ENCODE measurements at places on chromosomes 7 and 10.

- no peak for DNase-seq
These were observed 17.3 kb downstream of the MYOF start for GRCh38 chr10:93464776-93465388.

- DNase-seq: no peak
These were observed 115.6 kb upstream of the CXCL12 start for GRCh38 chr10:44500451-44500850.

DNA sequence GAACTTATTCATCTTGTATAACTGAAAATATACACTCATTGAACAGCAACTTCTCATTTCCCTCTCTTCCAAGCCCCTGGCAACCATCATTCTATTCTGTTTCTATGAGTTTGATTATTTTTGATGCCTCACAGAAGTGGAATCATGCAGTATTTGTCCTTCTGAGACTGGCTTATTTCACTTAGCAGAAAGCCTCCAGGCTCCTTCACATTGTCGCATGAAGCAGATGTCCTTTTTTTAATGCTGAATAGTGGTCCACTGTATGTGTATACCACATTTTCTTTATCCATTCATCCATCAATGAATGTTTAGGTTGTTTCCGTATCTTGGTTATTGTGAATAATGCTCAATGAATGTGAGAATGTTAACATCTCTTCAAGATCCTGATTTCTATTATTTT lies 238.2 kb upstream of the KLF14 start:
- DNase-seq: no peak

DNA sequence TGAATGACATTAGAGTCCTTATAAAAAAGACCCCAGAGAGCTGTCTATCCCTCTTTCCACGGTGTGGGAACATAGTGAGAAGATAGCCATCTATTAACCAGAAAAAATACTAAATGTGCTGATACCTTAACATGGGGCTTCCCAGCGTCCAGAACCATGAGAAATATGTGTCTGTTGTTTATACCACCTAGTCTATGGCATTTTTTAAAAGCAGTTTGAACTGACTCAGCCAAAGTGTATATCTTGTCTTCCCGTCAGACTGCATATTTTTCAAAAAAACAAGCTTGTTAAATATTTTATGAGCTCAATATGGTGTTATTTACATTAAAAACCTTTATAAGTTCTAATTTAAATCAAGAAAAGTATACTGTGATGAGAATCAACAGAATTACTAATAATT lies 255.3 kb downstream of the HGF start:
- no peak for DNase-seq

DNA sequence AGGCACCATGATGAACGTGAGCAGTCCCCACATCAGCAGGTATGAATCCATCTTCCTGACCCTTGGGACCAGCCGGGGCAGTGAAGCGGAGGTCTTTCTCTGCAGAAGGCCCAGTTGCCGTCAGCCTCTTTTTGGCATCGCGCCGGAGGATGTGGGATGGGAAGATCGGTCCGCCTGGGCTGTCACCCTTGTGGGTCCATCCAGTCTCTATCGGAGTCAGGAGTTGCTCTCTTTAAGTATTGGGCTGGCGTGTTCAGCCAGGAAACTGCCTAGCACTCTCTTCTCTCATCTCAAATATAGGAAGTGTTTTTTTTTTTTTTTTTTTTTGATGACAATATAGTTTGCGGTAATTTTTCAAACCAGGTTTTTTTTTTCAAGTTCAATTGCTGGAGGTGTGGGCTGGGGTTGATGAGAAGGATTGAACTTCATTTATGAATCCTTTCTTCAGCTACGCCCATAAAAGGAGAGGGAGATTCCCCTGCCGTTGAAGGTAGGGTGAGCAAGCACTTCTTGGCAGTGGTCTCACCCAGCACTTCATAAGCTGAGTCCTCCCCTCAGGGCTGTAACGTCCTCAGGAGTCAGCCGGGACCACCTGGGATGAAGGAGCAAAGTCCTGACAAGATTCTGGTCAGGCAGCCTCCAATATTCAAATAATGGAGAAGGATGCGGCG lies at the start of gene IL2RA:
Gene IL2RA (minus strand): TSS at position 267 of the 671 bp plus-strand sequence. CDS start 216 bp downstream, at position 51.
- DNase-seq: peak; percentile 78

GRCh38 chr10:122544493-122544892 lies 16.1 kb upstream of the DMBT1 start:
- DNase-seq: no peak

DNA sequence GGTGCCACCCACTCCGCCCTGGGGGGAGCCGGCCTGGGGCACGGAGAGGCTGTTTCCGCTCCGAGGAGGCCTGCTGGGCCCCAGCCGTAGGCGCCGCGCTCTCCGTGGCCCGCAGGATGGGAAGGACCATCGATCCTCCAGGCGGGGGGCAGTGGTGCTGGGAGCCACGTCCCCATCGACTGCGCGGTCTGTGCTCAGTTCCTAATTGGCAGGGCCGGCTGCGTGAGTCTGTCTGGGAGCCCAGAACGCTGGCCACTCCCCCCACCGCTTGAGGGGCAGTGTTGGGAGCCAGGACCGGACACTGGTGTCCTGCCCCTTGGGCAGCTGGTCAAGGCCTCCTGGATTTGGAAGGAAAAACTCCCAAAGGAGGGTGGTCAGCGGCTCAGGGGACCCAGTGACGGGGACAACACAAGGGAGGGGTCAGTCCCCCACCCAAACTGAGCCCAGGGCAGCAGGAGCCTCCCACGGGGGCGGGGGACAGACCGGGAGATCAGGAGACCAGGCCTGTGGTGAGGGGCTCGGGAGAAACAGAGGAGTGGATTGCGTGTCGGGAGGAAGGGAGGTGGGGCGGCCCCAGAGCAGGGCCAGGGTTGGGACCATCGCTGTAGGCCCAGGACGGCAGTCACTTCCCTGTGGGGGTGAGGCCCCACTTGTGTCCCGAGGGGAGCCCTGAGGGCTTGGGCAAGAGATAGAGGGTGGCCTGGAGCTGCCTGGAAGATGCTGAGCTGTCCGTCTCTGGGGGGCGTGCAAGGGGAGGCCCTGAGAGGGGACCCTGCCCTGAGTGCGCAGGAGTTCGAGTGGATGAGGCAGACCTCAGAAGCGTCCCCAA lies 89.0 kb downstream of the UNCX start:
- no peak for DNase-seq

DNA sequence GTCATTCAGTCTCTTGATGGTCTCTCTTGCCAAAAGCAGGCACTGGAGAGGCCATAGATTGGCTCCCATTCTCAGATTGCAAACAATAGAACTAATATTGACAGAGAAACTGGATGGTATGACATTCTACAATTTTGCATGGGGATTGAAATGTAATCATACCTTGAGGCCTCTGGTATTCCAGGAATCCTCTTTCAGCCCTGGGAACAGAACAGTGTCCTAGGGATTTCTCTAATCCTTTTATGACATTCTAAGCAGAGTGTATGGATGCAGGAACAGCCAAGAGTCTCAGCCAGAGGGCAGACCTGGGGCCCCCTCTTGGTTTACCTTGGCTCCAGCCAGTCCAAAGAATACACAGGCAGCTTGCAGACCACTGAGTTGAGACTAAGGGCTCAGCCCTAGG lies 206.4 kb downstream of the KCNMA1 start:
- no peak for DNase-seq

DNA sequence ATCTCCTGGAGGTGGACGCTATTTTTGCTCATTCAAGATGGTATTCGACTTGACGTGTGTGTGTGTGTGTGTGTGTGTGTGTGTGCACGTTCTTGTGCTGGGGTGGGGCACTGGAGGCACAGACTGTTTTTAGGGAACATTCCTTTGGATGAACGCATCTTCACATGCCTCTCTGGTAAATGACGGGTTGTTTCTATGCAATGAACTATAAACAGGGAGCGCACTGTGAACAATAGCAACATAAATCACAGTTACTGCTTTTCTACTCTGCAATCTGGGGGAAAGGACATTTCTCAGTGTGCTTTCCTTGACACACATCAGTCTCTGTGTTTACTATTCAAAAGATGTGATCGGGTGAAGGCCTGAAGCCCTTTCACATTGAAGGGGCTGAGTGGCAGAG lies 120.1 kb upstream of the PITRM1 start:
- DNase-seq: no peak

- no peak for DNase-seq
These were observed 130.9 kb downstream of the AGMO start for GRCh38 chr7:15430911-15431310.

DNA sequence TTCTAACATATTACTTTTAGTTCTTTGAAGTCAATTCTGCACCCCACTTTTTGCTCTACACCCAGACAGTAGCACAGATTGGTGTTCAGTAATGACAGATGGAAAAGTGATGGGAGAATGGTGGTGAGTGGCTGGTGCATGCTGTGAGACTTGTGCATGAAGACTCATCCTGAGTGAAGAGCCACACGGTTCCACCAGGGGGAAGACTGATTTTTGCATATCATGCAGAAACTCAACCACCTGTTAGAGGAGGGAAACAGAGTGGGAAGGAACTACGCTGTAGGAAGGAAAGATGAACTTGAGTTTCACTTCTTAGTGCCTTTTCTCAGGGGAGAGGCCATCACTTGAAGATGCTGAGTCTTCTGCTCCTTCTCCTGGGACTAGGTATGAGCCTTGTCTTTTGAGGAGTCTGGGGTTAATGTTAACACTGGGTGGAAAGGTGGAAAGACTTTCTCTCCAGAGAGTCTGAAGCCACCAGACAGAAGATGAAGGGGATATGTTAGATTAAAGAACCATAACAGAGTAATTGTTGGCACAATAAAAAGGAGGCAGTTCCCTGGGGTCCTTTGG lies 9.3 kb upstream of the PRSS1 start:
- no peak for DNase-seq

DNA sequence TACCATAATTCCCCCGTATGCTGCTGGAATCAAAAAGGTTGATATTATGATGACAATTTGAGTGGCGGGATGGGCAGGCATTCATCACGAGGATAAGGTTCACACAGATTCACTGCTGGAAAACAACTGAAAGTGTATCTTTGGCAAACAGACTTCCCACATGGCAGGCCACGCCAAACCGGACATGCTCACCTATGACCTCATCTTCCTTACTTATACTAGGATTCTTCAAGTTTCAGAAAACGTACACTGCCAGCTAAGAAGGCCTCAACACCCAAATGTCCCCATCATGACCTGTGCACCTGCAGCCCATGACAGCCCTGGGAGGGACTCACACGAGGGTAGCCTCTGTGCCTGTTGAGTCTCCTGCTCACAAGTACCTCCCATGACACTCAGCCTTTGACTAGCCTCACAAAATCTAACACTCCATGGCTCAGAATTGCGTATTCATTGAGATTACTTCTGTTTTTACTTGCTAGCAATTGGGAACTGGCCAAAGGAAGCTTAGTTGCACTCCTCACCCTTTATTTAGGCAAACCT lies 259.0 kb upstream of the GHITM start:
- DNase-seq: no peak

DNA sequence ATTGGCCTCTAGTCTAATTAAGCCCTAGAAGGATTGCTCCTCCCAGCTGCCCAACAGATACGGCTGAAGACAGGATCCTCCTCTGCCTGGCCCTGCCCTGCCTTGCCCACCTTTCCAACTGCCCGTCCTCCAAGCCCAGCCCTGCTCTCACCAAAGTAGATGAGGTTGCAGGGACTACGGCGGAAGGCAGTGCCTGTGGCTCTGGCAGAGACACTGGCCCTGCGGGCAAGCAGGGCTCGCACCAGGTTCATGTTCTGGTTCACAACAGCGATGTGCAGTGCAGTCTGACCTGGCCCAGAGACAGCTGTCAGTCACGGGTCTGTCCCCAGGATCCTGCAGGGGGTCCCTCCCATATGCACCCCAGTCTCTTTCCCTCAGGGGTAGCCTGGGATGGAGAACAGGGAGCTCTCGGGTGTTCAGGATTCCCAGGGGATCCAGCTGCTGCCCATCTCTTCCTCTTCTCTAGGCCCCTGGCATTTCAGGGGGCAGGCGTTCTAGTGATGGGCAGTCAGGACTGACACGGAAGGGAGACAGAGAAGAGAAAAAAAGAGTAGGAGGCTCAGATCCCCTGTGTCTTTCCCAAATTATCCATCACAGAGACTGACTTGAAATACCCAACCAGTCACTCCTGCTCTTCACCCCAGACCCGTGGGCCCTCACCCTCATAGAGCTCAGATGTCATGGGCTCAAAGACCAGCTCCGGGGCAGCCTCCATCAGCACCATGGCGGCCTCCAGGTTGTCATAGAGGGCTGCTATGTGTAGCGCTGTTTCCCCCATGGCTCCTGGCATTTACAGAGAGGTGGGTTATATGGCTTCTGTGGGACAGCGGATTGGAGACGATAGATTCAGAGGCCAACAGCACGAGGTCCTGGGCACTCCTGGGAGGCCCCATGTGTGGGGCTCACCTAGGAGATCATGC lies 8.3 kb downstream of the TRPV6 start:
- no peak for DNase-seq

DNA sequence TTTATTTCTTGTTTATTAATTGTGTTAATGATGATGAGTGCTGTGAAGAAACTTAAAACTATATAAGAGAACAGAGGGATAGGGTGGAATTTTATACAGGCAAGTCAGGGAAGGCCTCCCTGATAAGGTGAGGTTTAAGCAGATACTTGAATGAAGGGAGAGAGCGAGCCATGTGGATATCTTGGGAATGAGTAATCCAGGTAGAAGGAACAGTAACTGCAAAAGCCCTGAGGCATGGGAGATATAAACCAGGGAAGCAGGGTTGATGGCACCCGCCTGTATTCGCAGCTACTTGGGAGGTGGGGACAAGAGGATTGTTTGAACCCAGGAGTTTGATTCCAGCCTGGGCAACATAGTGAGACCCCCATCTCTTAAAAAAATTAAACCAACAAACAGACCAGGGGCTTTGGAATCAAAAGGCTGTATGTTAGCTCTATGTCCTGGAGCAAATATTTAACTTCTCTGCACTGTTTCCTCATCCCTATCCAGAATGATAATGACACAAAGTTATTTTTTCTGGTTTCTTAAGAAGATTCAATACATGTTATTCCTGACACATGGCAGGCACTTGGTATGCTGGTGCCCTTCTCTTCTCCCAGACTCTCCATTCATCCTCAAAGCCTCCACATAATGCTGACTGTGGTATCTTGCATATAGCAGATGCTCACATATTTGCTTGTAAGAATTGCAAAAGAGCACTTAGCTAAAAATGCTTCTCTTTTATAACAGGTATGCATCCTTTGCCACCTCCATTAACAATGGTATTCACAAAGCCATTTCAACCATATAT lies 169.3 kb downstream of the CHN2 start:
- DNase-seq: no peak

DNA sequence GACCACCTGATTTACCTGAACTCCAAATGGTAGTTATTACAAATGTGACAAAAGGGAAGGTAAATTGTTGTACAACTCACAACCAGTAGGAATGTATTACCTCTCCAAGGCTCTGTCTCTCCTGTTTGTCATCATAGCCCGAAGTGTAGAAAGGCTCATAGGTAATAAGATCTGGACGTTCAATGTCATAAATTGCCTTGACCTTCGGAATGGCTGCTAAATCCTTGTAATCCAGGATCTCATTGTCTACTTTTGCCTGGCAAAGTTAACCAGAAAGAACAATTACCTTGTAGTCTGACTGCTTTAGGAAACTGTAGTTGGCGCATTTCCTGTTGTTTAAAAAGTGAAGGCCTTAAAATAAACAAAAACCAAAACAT lies 68.6 kb upstream of the AFAP1L2 start:
- no peak for DNase-seq

DNA sequence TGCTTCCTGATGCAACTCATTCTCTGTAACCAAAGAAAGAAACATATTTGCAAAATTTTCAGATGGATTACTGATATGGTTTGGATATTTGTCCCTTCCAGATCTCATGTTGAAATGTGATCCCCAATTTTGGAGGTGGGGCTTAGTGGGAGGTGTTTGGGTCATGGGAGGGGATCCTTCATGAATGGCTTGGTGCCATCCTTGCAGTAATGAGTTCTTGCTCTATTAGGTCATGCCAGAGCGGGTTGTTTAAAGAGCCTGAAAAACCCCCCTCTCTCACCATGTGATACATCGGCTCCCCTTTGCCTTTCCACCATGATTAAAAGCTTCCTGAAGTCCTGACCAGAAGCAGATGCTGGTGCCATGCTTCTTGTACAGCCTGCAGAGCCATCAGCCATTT lies 43.8 kb upstream of the PRKG1 start:
- no peak for DNase-seq
